Esophagus mucosa (tissue), 1 donor: ENCODE measurements at places on chromosomes 4 and X. TPM values are rescaled to one million over a fixed set of nuclear protein-coding genes. Genes with fewer than 3 reads are reported as not detected.

- peak; percentile 62 for ATAC-seq
Observed at GRCh38 chr4:70902577-70903290, 565 bp downstream of the MOB1B start.

REELD1 gene
- total RNA-seq: not detected

DNA sequence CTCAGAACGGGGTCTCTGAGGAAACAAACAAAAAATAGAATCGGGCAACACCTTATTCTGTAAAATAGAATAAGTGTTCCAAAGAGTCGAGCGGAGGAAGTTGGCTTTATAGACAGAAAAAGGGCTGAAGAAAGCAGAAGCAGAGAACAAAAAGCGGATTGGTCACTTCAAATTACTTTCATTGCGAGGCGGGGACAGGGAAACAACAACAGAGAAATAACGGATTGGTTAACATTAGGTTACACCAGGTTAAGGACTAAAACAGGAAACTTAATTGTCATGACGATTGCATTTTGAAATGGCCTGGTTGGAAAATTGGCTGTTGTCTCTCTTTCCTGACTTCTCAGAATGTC lies 433 bp upstream of the COQ2 start:
- peak; percentile 17 for ATAC-seq

- no peak for ATAC-seq
Observed at GRCh38 chrX:12700745-12701144, 90.5 kb upstream of the PRPS2 start.

- peak; percentile 64 for ATAC-seq
Observed at GRCh38 chrX:56802921-56803849, 74.1 kb downstream of the NBDY start.

DNA sequence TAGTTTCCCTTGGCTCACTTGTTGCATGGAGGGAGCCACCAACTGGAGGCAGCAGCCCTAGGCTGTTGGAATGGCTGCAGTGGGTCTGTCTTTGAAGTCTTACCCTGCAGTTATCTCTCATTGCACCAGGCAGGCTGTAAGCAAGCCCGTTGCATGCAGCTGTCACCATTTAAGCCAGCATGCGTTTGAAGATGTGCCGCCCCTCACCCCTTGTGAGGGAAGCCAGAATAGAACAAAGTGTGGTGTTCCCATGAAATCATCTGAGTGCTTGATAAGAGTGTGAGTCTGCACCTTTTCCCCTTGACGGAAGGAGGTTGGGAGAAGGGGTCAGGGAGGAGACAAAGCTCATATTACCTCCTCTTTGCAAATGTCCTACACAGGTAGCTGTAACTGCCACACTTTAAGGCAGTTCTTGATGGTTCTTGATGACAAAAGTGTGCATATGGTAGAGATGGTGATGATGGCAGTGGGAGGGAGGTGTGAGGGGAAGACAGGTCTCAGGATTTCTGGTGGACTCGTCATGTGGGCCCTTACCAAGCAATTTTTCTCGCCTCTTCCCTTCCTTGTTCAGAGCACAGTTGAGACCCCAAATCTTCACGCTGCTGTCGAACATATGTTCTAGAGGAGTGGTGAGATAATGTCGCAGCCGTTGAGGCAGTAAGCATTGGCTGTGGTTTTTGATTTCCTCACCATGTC lies 191.4 kb upstream of the LEF1 start:
- ATAC-seq: no peak

DNA sequence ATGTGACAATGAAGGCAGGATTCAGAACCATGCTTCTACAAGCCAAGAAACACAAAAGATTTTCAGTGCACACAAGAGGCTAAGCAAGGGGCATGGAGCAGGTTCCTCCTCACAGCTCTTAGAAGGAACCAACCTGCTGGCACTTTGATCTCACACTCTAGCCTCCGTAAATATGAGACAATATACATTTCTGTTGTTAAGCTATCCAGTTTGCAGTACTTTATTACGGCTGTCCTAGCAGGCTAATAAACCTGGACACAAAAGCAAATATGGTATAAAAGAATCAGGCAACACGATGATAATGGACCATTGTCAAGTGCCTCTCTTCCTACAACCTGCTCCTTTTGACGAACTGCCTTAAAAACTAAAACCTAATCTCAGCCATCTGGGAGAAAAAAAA lies 114.5 kb downstream of the ZAR1 start:
- ATAC-seq: no peak
